ENCODE measurements at places on chromosomes 2 and 18.

GRCh38 chr2:100029460-100029859, 112.9 kb downstream of the AFF3 start:
- no peak for DNase-seq

DNA sequence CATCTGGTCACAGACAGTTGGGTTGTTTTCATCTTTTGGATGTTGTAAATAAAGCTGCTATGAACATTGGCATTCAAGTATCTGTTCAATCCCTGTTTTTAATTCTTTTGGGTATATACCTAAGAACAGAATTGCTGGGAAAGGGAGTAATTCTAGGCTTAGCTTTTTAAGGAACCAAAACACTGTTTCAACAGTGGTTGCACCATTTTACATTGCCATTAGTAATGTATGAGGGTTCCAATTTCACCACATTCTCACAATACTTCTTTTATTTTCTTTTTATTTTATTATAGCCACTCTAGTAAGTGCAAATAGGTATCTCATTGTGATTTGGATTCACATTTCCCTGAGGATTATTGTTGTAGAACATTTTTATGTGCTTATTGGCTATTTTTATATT, 108.9 kb upstream of the GLS start:
- DNase-seq = no peak

GRCh38 chr2:59073286-59073685, 832.2 kb upstream of the FANCL start:
- DNase-seq = no peak

GRCh38 chr18:2719040-2719439, 63.5 kb downstream of the SMCHD1 start:
- no peak for DNase-seq

- peak; percentile 61 for DNase-seq
These were observed 6.1 kb downstream of the ONECUT2 start for GRCh38 chr18:57441071-57441794.

DNA sequence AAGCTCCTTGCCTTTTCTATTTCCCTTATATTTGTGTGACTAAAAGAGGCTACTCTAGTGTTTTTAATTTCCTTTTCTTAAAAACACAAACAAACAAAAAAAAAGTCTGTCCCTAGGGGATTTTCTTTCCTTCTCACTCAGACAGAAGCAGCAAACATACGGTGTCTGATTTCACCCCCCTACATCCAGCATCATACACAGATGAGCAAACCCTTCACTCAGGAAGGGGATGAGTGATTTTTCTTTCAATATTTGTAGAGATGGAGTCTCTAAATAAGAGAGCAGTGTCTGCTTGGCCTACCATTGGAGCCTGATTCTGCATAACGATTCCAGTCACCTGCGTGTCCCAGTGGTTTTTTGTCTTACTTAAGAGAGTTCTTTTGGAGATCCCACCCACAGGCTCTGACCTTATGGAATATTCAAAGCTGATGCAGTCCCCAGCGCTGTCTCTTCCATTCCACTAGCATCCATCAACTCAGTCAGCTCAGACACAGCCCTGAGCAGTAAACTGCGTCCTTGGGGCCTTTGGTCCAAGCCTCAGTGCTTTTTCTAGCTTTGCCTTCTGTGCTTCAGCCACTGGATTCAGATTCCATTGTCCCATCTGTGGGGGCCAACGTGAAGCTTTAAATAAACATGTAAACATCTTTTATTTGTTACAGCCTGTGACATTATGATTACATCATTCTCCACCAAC, 52.6 kb upstream of the TPO start:
- no peak for DNase-seq

- no peak for DNase-seq
These were observed 51.6 kb upstream of the FMNL2 start for GRCh38 chr2:152283392-152283791.

DNA sequence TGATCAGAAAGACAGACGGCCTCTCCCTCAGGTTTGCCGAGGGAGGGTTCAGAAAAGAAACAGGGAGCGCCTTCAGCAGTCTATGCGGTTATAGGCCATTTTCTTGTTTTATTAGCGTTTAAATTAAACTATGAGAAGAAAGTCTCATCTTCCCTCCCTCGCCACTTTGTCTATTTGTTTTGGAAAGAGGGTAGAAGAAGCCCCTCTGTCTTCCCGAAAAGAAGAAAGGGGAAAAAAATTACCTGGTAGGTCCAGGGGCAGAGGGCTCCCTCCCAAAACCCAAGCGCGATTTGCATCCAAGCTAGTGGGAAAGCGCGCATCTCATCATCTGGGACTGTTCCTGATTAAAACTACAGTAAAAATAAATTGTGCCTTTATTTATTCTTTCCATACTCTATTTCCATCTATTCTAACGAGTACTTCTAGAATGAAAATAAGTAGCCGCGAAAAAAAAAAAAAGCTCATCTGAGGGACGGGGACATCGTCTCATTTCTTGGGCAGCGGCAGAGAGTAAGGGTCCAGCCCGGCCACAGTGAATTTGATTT, 2.4 kb downstream of the PAX8 start:
- DNase-seq = no peak

DNA sequence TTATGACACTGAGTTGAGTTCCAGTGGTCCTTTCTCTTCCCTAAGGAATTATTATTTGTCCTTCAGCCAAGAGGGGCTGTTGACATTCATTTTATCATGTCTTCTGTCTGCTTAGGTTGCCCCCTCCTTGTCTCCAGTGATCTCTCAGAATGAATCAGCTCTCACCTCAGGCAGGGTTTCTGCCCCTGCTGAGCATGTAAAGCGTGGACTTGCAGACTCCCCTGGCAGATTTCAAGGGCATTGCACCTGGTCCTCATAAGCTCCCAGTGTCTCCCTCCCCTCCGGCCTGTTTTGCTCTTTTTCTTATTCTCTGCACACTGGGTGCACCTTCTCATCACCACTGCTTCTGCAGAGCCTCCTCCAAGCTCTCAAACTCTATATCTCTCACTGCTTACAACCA, 188.4 kb downstream of the KCNS3 start:
- no peak for DNase-seq

GRCh38 chr18:62881509-62882016, 166.2 kb downstream of the PHLPP1 start:
- peak; percentile 83 for DNase-seq

All from AG08396 (cell line).